HepG2 (cell line): ENCODE measurements at places on chromosomes 16 and 17. TPM values are rescaled to one million over a fixed set of nuclear protein-coding genes. Genes with fewer than 3 reads are reported as not detected.

- peaks cover 28% of the 10 kb centered on the region for H3K4me1 ChIP-seq
- no peak overlapping the region for H3K4me3 ChIP-seq
- no peak overlapping the region for H3K27ac ChIP-seq
- no peak for DNase-seq
- no peaks in the 10 kb centered on the region; the same call in none of the 2 replicates for H3K27me3 ChIP-seq
- H3K36me3 ChIP-seq: no peaks in the 10 kb centered on the region
Measured at GRCh38 chr17:80125656-80126448, 21.1 kb downstream of the EIF4A3 start.

DNA sequence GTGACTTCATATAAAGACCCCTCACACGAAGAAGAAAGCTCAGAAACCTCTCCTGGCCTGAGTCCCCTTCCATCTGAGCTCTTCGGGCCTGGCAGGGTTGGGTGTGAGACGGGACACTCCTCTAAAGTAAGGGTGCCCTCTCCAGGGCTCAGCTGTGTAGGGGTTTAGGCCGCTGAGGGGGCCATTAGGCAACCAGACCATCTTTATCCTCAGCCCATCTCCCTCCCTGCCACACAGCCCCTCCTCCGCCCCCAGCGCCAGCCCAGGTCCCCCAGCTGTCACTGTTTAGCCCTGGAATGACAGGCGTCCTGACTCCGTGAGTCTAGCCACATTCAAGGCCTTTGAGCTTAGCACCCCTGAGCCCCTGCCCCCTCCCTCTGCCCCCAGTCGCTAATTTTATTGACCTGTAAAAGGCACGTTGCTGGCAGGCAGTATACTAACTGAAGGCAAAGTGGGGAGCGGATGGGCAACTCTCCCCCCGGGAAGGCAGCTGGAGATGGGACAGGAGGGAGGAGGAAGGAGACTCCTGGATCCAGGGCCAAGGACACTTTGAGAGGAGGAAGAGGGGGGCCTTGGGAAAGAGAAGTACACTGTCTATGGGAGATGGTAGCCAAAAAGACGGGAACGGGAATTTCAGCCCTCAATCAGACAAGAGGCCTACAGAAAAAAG, 592 bp upstream of the ZNF385C start:
- DNase-seq: no peak
- H3K27me3 ChIP-seq: peaks cover 6% of the 10 kb centered on the region; the same call in 1 of the 2 replicates
- no peak overlapping the region for H3K27ac ChIP-seq
- peaks cover 59% of the 10 kb centered on the region for H3K4me1 ChIP-seq
- H3K36me3 ChIP-seq: no peaks in the 10 kb centered on the region
- no peak overlapping the region for H3K4me3 ChIP-seq

DNA sequence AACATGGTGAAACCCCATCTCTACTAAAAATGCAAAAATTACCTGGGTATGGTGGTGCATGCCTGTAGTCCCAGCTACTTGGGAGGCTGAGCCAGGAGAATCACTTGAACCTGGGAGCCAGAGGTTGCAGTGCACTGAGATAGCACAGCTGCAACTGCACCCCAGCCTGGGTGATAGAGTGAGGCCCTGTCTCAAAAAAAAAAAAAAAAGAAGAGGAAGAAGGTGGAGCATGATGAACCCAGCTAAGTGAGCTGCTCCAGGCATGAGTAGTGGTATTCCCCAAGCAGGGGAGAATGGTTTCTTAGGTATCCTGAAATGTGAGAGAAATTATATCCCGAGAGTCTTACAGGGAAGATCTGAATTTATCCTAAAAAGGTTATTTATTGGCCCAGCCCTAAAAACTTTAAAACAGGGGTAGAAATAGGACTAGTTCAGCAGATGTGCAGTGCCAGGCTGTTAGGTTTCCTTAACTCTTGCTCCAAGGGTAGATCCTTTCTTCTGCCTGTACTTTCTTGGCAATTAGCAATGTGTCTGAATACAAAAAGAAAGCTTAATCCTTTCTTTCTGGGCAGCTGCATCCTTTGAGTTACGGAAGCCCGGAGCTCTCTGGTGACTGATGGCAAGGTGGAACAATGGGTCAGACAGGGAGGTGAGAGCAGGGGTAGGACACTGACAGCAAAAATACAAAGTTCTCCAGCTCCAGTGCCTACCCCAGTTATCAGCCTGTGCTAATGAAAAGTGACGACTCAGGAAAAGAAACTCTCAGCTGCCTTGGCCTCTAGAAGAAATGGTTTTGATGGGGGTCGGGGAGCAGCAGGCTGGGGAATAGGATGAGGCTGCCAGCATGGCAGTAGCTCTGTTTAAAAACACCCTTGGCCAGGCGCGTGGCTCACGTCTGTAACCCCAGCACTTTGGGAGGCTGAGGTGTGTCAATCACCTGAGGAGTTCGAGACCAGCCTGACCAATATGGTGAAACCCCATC, 36.5 kb upstream of the TOB1 start:
- H3K4me1 ChIP-seq: peaks cover 93% of the 10 kb centered on the region
- DNase-seq: no peak
- no peaks in the 10 kb centered on the region for H3K27me3 ChIP-seq
- H3K4me3 ChIP-seq: no peak overlapping the region

GRCh38 chr16:72850853-72851252, 197.1 kb downstream of the ZFHX3 start:
- H3K4me3 ChIP-seq: no peak overlapping the region
- H3K36me3 ChIP-seq: peaks cover 1% of the 10 kb centered on the region
- H3K27me3 ChIP-seq: no peaks in the 10 kb centered on the region
- H3K4me1 ChIP-seq: no peaks in the 10 kb centered on the region

GRCh38 chr17:69540356-69540755, 125.9 kb downstream of the MAP2K6 start:
- no peak overlapping the region for H3K27ac ChIP-seq
- no peak overlapping the region for H3K4me3 ChIP-seq
- no peaks in the 10 kb centered on the region for H3K27me3 ChIP-seq
- no peaks in the 10 kb centered on the region for H3K4me1 ChIP-seq
- no peak for DNase-seq
- no peaks in the 10 kb centered on the region for H3K36me3 ChIP-seq

DNA sequence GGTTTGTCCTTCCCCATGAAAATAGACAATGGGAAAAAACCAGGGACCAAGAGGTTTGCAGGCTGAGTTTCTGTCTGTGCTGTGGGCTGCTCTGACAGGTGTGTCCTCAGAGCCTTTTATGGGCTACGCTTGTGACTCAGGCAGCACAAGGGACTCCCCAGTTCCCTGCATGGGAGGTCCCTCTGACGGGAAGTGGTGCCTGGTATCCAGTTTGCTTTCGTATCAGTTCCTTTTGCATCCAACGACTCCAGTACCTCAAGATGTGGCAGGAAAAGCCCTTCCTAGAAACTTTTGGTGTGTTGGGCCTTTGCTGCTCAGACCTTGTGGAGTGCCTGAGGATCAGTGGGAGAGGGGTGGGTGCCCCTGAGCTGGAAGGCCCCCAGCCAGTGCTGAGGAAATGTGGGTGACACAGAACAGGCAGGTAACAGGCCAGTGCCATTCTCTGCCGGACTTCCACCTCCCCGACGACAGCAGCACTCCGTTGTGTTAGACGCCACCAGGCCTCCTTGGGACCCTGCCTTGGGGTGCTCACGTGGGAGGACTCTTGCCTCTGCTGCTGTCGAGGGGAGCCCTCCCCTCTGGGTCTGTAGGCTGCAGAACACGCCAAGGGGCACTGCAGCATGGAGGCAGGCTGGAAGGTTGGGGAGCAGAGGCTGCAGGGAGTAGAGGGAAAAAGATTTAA, 38.4 kb upstream of the IRF8 start:
- H3K36me3 ChIP-seq: no peaks in the 10 kb centered on the region
- no peaks in the 10 kb centered on the region for H3K4me1 ChIP-seq
- peaks cover 34% of the 10 kb centered on the region; the same call in 2 of the 3 replicates for H3K27me3 ChIP-seq
- DNase-seq: no peak
- H3K27ac ChIP-seq: no peak overlapping the region

- no peak for DNase-seq
- H3K27ac ChIP-seq: no peak overlapping the region
- H3K4me1 ChIP-seq: no peaks in the 10 kb centered on the region
- H3K36me3 ChIP-seq: no peaks in the 10 kb centered on the region
Measured at GRCh38 chr17:29063992-29064391, 21.1 kb downstream of the PIPOX start.

DNA sequence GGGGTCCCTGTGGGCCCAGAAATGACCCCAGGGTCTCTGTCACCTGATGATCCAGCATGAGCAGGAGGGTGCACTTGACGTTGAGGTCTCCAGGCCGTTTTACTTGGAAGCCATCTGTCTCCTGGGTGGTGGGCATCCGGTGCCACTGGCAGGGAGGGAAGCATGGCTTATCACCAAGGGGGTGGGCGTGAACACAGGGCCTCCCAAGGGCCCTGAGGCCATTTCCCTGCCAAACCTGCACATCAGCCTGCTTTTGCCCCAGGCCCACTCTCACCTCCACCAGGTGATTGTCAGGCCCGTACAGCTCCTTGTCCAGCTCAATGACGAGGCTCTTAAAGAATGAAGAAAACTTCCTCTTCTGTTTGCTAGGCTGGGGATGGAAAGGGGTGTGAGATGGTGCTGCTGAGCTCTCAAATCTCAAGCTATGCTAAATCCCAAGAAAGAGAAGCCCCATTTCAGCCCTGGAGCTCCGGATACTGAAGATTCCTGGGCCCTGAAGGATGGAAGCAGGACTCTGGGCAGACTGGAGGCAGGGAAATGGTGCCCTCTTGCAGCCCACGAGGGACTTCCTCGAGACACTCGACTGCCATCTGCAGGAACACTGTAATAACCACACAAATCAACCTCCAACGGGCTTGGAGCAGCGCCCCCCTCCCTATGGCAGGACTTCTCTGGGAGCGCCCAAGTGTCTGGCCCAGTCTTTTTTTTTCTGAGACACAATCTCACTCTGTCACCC, 7.1 kb upstream of the FTSJ3 start:
- peaks cover 15% of the 10 kb centered on the region for H3K4me1 ChIP-seq
- H3K27ac ChIP-seq: no peak overlapping the region
- H3K36me3 ChIP-seq: peaks cover 57% of the 10 kb centered on the region
- no peak overlapping the region for H3K4me3 ChIP-seq
- no peaks in the 10 kb centered on the region for H3K27me3 ChIP-seq

GRCh38 chr16:85593494-85594221, 19.5 kb upstream of the GSE1 start:
- no peak overlapping the region for H3K27ac ChIP-seq
- H3K4me3 ChIP-seq: no peak overlapping the region

The MYLK3 gene
- total RNA-seq: 0.13 and 0.18 TPM in 2 replicates
